ENCODE measurements at places on chromosomes 16 and 17.

DNA sequence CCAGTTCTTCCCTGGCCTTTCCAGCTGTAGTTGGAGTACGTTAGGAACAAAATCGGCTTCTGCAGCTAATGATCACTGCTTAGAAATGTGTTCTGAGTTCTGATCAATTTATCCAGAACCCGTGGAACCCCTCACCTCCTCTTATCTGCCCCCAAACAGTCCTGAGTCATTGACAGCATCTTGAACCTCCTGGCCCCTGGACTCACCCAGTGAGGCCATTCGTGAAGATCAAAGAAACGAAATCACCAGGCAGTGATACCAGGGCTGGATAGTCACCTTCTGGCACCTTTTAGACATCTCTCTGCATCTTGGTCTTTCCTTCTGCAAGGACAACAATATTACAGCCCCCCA lies 17.0 kb upstream of the EXOC7 start:
- DNase-seq: no peak

- no peak for DNase-seq
Measured at GRCh38 chr16:7093511-7093910, 239.1 kb upstream of the RBFOX1 start.

DNA sequence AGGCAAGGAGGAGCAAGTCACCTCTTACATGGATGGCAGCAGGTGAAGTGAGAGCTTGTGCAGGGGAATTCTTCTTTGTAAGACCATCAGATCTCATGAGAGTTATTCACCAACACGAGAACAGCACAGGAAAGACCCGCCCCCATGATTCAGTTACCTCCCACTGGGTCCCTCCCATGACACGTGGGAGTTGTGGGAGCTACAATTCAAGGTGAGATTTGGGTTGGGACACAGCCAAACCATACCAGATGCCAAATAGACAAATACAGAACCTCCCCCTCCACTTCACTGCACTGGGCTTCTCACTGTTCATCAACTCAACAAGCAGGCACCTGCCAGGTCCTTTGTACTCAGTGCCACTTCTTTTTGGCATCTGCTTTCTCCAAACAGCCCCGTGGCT lies 100.2 kb downstream of the WSCD1 start:
- no peak for DNase-seq

DNA sequence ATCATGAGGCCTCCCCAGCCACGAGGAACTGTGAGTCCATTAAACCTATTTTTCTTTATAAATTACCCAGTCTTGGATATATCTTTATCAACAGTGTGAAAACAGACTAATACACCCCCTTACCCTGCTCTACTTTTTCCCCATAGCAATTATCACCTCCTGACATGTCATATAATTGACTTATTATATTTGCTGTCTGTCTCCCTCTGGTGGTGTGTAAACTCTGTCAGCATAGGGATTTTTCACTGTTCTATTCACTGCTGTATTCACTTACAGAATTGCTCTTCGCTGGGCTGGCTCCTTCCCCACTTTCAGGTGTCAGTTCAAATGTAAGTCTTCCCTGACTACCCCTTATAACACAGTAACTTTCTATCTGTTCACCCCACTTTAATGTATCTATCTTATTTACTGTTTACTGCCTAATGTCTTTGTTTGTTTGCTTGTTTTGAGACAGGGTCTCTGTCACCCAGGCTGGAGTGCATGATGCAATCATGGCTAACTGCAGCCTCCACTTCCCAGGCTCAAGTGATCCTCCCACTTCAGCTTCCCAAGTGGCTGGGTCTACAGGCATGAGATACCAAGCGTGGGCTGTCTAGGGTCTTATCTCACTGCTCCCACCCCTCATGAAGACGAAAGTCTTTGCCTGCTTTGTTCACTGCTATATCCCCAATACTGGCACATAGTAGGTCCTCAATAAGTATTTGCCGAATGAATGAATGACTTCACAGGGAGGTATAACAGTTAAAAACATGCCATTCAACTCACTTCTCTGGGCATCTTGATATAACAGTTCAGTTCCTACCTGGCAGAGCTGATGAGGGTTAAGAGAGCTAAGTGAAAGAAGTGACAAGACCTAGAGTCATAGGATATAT lies 52.4 kb upstream of the CDH3 start:
- DNase-seq: no peak

DNA sequence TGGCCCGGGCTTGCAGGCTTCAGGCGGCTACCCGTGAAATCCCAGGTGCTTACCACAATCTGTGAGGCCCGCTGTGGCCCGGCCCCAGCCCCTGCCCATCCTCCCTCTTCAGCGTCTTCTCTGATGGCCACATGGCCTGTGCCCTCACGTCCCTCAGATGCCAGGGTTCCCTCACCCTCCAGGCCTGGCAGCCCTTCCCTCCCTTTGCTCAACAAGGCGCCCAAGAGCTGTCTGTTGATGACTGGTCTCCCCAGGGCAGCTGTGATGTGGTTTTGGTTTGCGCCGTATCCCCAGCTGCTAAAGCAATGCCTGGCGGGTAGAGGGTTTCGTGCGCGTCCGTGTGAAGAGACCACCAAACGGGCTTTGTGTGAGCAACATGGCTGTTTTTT lies 35.1 kb downstream of the PMM2 start:
- no peak for DNase-seq

DNA sequence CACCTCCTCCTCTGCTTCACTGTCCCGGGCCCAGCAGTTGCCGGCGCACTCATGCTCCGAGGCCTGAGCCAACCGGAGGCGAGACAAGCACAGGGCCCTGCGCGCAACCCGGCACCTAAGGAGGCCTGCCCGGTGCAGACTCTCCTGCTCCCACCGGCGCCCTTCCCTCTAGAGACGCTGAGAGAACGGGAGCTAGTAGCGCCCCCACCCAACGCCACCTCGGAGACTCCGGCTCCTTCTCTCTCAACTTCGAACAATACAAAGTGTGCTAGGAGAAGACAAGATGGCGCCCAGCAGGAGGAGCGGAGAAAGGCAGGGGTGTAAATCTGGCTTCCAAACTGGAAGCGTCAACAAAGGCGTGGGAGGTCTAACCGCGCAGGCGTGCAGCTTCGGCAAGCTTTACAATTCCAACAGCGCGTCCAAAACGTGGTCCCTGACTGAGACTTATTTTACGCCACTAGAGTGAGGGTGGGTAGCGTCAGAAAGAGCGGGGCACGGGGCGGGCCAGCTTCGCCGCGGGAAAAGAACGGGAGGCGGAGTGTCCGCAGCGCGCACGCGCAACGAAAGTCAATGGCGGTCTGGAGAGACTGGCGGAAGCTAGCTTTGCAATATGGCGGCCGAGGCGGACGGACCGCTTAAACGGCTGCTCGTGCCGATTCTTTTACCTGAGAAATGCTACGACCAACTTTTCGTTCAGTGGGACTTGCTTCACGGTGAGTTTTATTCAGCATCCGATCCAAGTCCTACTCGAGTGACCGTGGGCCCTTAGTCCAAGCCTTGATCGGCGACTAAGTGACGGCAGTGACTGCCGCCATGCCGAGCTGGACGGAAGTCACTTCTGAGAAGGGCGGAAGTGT lies at the start of gene MPDU1:
MPDU1 (plus strand) TSS at position 600 of the 857 bp plus-strand sequence; CDS start at position 611, 11 bp downstream.
- peak; percentile 84 for DNase-seq

GRCh38 chr17:15319452-15320010 lies 21.9 kb downstream of the TEKT3 start:
- DNase-seq: no peak

DNA sequence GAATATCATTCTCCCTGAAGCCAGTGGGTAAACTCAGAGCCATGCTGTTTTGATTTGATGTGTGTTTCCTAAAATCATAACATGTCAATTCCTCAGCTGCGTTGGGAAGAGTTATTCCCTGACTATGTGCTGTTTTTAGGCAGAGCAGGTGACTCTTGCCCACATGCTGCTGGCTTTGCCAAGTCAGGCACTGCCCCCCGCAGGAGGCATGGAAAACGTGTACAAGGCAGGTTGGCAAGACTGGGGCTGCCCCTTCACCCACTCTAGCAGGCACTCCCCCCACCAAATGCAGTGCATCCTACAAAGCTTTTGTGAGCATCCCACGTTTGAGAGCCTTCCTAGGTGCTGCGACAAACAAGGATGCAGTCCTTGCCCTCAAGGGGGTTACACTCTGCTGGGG lies 38.3 kb upstream of the NAT9 start:
- no peak for DNase-seq

GRCh38 chr16:89739383-89739782 lies 18.0 kb downstream of the ZNF276 start:
- DNase-seq: no peak

DNA sequence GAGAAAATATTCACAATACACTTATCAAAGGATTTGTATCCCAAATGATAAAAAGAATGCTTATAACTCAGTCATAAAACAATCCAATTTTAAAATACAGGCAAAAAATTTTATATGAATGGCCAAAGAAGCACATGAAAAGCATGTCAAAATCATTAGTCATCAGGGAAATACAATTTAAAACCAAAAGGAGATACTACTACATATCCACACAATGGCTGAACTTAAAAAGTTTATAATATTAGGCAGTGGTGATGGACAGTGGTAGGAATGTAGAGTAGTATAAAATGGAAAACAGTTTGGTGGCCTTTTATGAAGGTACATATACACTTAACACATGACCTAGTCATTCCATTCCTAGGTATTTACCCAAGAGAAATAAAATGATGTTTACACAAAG lies 12.2 kb downstream of the CMC2 start:
- no peak for DNase-seq

DNA sequence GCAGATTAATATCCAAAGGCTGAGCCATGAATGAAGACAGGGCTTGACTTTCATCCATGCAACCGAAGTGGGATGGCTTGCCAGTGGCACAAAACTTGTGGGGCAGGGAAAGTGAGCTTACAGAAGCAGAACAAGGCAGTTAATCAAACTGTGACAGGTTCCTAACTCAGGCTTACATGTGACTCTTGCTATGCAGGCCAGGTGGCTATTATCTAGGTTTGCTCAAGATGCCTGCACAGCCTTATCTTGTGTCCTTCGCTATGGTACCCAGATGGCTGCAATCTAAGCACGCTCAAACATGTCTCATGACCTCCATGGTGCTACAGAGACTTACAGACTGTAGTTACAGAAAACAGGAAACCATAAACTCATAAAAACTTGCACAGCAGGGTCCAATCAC lies 8.6 kb upstream of the DNAH9 start:
- DNase-seq: no peak

DNA sequence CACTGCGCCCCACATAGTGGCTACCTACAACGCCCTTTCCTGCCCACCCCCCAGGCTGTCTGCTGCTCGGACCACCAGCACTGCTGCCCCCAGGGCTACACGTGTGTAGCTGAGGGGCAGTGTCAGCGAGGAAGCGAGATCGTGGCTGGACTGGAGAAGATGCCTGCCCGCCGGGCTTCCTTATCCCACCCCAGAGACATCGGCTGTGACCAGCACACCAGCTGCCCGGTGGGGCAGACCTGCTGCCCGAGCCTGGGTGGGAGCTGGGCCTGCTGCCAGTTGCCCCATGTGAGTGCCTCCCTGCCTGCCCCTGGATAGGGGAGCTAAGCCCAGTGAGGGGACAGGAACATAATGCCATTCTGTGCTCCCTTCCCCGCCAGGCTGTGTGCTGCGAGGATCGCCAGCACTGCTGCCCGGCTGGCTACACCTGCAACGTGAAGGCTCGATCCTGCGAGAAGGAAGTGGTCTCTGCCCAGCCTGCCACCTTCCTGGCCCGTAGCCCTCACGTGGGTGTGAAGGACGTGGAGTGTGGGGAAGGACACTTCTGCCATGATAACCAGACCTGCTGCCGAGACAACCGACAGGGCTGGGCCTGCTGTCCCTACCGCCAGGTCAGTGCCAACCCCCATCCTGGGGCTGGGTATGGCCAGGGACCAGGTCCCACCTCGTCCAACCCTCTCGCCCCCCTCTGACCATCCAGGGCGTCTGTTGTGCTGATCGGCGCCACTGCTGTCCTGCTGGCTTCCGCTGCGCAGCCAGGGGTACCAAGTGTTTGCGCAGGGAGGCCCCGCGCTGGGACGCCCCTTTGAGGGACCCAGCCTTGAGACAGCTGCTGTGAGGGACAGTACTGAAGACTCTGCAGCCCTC lies 7.1 kb downstream of the GRN start:
- DNase-seq: no peak

GRCh38 chr16:4316864-4317531 lies 1.1 kb downstream of the GLIS2 start:
- no peak for DNase-seq

GRCh38 chr16:74757349-74757748 lies 17.3 kb downstream of the FA2H start:
- DNase-seq: no peak

GRCh38 chr16:16131204-16131603 lies 92.1 kb downstream of the ABCC6 start:
- DNase-seq: no peak

DNA sequence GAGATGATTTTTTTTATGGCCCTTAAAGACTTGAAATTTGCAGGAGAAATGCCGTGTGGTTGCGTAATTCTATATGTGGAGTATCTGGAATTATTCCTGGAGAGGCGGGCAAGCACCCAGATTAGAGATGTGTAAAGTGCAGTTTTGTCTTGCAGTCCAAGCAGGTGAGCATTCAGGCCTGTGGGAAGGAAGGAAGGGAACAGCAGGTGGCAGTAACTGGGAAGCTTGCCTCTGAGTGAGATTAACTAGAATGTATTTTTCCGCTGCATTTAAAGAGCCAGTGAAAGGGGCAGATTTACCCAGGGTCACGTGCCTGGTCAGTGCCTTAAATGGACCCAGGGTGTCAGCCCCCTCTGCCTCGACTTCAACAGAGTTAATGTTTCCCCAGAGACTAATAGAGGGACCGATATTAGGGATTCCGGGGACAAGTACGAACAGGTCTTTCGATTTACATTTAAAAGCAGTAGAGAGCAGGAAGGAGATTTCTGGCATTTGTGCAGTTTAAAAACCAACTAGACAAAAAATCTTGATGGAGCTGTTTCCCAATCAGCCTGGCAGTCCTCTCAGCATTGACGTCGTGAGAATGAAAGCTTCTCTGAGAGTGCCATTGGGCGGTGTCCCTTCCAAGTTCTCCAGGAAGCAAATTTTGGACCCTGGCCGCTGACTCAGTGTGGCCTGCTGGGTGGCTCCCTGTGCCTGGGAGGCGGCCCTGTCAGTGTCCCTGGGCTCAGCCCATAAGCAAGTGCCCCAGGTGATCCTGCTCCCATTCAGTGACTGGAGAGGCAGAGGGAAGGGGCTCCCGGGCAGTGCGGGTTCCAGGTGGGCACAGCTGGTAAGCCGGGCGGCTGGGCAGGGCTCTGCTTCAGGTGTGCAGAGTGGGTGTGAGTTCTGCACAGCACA lies 38.2 kb downstream of the KSR1 start:
- no peak for DNase-seq

GRCh38 chr17:7822126-7822525 lies 11.9 kb upstream of the KDM6B start:
- no peak for DNase-seq

DNA sequence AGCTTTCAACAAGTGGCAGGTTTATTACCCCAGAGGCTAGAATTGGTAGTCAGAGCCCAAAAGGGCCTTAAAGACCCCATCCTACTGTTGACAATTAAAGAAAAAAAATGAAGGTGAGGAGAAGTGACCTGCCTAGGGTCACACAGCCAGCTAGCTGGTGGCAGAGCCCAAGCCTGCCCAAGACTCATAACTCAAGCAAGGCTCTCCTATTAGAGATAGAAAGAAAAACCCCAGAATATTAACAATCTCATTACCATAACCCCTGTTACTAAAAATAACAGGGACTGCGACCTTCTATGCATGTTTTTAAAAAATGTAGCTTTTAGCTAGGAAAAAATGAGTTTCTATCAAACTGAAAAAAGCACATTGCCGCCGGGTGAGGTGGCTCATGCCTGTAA lies 14.0 kb downstream of the HSPB9 start:
- DNase-seq: no peak

Data from stimulated activated CD4-positive, alpha-beta T cell treated with anti-CD3 and anti-CD28 coated beads, Interleukin-1b, Interleukin-23, amount 100 ng/mL, for 1 hour (primary cell).